ENCODE measurements at places on chromosomes 3 and 15.

DNA sequence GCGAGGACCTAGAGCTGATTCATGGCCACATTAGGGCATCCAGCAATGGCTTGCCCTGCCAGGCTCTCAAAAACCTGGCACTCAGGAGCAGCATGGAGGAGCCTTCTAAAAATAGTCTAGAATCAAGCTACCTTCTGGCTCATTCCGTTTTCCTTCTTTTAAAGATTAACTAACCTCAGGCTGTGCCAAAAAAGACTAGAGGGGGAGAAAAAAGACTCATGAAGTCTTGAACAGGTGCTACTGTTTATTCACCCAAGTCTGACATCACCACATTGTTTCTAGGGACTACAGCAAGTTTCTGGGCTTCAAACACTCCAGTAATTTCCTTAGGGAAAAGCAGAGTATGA, 125.8 kb downstream of the TNIK start:
- no peak for DNase-seq

- no peak for DNase-seq
Measured at GRCh38 chr15:45378149-45378912, at the start of gene GATM. GATM (minus strand) TSS chr15:45378544; CDS start chr15:45378453, 91 bp downstream.

DNA sequence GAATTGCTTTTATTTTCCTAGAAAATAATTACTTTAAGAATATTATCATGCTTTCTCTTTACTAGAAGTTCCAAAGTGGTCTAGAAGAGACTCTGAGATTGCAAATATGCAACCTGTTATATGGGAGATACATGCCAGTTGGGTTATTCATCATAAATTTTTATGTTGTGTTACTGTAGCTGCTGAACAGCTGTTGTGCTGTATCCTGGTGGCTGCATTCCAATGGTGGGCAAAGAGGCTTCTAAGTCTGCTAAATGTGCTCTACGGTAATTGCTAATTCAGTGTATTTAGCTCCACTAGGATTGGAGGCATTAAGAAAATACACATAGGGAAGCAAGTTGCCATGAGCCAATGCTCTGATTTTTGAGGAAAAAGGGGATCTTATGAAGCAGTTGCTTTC, 409.0 kb downstream of the TUSC7 start:
- DNase-seq: no peak

GRCh38 chr3:9345041-9345440, 17.8 kb upstream of the THUMPD3 start:
- no peak for DNase-seq

GRCh38 chr15:65571971-65572370, 39.0 kb downstream of the INTS14 start:
- DNase-seq: no peak

GRCh38 chr15:82066455-82066854, 20.6 kb upstream of the MEX3B start:
- no peak for DNase-seq

DNA sequence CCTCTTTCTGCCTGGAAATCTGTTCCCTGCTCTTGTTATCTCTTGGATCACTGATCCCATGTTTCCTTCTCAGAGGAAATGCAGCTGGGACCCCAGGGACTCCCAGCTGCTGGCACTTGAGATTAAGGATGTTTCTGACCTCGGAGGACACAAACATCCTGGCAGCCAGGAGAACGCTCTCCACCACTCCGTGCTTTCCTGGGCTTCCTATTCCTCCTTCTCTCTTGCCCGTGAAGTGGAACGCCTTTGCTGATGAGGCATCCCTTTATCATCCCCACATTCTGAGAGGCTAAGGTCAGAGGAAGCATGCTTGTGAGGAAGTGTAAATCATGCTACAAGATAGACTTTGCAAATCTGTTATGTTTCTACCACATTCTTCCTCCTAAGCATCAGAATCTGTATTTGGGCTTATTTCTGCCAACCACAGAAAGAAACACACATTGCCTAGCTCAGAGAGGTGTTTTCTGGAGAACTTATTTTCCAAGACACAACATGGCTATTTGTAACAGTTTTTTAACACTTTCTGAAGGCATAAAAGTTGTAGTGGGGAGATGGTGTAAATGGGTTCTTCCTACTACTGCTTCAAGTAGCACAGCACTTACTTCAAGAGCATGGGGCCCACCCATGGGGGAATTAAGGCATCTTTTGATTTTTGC, 25.6 kb upstream of the LDHAL6B start:
- DNase-seq: no peak

DNA sequence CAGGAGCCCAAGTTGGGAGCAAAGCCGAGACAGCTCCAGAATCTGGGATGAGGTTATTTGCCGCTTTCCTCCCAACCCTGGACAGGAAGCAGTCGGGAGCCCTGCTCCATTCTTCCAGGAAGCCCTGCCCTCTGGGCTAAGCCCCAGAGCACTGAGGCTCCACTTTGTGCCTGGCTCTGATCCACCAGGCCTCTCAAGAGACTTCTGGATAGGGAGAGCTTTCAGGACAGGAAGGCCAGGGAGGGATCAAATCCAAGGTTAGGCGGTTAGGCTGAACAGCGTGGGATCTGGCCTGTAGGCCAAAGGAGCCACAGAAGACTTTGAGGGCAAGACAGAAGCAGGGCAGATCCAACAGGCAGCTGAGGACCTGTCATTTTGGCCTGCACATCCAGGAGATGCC, 835 bp downstream of the STOML1 start:
- DNase-seq: no peak

DNA sequence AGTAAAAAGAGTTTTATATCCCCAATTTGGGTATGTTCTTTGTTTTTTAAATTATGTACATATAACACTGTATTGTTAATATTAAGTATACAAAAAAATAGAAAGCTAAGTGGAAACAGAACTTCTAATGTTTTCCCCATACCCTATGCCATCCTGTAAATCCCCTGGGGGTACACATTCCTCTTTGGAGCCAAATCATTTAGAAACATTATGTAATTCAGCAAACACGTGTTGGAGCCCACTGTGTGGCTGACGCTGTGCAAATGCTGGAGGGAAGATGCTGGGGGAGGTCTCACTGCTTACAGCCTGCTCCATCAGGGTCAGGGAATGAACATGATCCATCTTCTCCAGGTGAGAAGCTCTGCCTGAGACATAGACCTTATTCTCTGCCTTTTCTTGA, 52.8 kb downstream of the CRTC3 start:
- no peak for DNase-seq

DNA sequence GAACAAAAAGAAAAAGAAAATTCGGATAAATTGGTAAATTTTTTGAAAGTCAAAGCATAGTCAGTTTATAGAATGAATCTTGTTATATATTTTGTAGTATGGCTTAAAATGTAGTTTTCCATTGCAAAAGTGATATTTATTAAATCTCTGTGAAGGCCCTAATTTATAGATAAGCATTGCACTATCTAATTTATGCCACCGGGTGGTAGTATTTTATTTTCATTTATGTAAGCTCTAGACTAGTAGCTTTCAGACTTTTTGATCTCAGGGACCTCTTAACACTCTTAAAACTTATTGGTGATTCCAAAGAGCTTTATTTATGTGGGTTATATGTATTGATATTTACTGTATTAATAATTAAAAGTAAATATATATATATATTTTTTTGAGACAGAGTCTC, 133.9 kb upstream of the LRRFIP2 start:
- DNase-seq: peak; percentile 45

- DNase-seq: no peak
Measured at GRCh38 chr15:77311618-77312398, 108.1 kb downstream of the PEAK1 start.

DNA sequence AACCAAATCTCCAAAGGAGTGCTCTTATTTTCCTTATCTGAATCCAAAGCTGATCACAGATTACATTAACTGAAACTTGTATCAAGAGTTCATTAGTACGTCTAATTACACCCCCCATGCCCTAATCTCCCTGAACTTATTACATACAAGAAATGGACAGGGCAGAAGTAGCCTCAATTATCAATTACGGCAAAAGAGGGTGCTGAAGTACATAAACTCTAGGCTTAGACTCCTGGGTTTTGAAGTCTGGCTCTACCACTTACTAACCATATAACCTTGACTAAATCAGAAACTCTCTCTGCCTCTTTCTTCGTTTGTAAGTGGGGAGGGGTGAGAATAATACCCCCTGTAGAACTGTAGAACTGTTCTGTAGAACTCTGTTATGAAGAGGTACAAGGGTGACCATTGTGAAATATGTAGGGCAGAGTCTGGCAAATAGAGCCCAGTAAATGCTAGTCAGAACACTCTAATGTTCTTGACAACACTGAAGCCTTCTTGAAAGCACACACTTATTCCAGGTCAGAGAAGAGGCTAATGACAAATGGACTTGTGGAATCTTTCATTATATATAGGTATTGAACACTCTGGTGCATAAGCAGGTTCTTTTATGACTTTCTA, 19.6 kb upstream of the OR5K4 start:
- DNase-seq: no peak

- DNase-seq: no peak
Measured at GRCh38 chr15:80831192-80831591, 52.0 kb downstream of the CEMIP start.

DNA sequence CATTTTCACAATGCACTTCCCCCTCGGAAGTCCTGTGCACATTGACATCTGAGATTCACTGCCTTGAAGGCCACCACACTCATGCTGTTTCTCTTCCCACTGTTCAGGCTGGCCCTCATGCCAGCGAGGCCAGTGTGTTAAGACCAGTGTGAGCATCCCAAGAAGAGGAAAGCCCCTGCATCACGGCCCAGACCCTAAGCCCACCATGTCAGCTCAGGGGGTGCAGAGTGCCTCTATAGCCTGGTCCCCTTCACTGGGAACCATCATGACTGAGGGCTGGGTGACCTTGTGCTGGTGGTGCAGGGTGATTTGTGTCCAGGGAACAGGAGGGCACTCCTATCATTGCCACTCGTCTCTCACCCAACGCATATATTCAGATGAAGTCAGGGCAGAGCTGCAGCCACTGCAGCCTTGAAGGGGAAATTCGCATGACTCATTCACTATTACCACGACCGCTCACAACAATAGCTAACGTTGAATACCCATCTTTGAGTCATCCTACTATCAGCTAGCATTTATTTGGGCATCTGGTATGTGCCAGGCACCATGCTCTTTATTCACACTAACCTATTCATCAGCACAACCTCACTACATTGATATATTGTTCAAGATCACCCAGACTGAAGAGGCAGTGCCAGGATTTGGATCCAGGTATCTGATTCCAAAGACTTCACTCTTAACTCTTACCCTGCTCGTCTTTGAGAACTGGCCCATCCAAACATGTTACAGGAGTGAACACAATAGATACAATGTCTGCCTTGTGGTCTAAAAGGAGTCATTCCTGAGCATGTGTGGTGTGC, 58.8 kb upstream of the SLC6A11 start:
- no peak for DNase-seq

DNA sequence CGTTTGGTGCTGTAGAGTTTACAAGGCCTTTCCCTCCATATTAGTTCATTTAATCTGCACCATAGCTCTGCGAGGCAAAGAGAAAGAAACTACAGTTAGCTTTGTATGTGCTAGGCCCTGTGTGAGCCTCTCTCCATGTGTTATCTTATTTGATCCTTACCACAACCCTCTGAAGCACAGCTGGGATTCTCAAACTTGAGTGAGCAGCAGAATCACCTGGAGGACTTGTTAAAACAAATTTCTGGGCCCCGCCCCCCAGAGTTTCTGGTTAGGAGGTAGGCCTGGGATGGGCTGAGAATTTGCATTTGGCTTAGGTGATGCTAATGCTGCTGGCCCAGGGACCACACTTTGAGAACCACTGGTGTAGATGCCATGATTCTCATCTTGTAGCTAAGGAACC, 12.3 kb downstream of the CA12 start:
- DNase-seq: no peak

GRCh38 chr3:183810643-183811594, 14.5 kb downstream of the MAP6D1 start:
- no peak for DNase-seq

DNA sequence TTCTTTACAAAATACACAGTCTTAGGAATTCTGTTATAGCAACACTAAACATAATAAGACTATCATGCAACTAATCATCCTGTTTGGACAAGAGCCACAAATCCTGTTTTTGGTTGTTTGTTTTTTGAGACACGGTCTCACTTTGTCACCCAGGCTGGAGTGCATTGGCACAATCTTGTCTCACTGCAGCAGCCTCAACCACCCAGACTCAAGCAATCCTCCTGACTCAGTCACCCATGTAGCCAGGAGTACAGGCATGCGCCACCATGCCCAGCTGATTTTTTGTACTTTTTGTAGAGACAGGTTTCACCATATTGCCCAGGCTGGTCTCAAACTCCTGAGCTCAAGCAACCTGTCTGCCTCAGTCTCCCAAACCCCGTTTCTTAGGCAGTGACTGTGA, 28.3 kb downstream of the NEDD4 start:
- DNase-seq: no peak

DNA sequence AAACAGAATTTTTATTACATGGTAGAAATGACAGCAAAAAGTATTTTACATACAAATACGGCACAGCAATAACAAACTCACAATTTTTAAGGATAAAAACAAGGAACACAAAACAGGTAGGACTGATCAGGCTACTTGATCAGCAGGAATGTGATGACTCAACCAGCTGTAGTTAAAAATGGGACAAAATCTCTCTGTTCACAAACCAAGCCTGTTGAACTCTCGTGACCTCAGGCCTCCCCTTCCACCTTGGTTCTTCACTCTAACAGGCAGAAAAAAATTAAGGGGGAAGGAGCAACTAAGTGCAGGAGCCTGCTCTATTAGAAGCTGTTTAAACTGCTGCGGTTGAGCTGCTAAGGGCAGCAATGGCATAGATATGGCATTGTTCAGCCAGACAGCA, 18.7 kb downstream of the FBXL22 start:
- DNase-seq: no peak

DNA sequence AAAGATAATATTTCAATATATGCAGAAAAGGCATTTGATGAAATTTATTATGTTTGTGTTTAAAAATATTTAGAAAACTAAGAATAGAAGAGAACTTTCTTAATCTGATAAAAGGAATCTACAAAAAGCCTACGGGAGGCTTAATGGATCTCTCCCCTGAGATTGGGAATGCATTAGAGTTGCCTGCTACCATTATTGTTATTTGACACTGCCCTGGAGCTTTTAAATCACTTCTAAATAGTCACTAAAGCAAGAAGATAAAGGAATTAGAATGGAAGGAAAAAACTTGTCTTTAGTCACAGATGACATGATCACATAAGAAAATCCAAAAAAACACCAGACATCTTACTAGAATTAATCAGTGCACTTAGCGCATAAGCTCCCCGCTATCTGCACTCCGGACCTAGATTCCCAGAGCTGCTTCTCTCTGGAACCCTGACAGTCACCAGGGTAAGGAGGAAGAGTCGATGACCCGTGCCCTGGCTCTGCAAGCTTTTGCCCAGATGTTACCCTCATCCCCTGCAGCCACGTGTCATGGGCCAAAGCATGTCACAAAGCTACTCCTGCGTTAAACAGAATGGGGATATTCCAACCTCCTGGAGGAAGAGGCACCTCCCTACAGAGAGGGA, 97.1 kb downstream of the MINAR1 start:
- no peak for DNase-seq

GRCh38 chr15:60795889-60796288, 316.9 kb upstream of the ICE2 start:
- no peak for DNase-seq
